ENCODE measurements at places on chromosomes 4 and X. TPM values are rescaled to one million over a fixed set of nuclear protein-coding genes. Genes with fewer than 3 reads are reported as not detected.

Gene PTPN13
- 54.6 TPM for total RNA-seq

GRCh38 chrX:108439961-108440696 is 491 bp downstream of the COL4A5 start:
- DNase-seq, result peak; percentile 12
- peak overlapping the region; percentile 3 for H3K27ac ChIP-seq
- peak overlapping the region; percentile 43 for H3K4me3 ChIP-seq
- no peaks in the 10 kb centered on the region for H3K4me1 ChIP-seq
- no peaks in the 10 kb centered on the region for H3K36me3 ChIP-seq
- no peaks in the 10 kb centered on the region for H3K27me3 ChIP-seq

Gene KCTD8
- total RNA-seq, result 2.0 TPM

GRCh38 chr4:88097301-88097700 is 61.1 kb downstream of the ABCG2 start:
- no peak overlapping the region for H3K27ac ChIP-seq
- no peak for DNase-seq
- H3K4me3 ChIP-seq, result no peak overlapping the region
- no peaks in the 10 kb centered on the region for H3K27me3 ChIP-seq

Gene SAGE1
- total RNA-seq, result not detected

Gene MMRN1
- 40.4 TPM for total RNA-seq

GRCh38 chr4:149980121-149980682 is 98.0 kb upstream of the DCLK2 start:
- no peaks in the 10 kb centered on the region for H3K36me3 ChIP-seq
- no peak for DNase-seq
- H3K4me3 ChIP-seq, result no peak overlapping the region

- H3K4me1 ChIP-seq, result peaks cover 2% of the 10 kb centered on the region
- DNase-seq, result peak; percentile 21
- H3K27me3 ChIP-seq, result no peaks in the 10 kb centered on the region
- H3K36me3 ChIP-seq, result no peaks in the 10 kb centered on the region
Observed at GRCh38 chr4:78644744-78645330, 93.3 kb downstream of the ANXA3 start.

DNA sequence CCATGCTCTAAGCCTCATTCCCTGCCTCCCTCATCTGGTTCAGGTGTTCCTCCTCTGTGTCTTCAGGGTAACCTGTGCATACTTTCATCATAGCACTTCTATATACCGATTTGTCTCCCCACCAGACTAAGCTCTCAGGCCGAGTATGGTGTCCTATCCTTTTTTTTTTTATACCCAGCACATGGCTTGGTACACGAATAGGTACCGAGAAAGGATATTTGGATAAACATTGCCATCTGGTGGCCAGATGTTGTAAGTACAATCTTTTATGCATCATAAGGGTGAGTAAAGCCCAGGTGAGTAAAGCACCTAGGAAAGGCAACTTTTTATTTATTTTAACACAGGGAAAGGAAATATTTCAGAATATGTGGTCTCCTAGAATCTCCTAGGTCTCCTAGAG is 68.4 kb downstream of the MID2 start:
- no peaks in the 10 kb centered on the region for H3K27me3 ChIP-seq
- no peak overlapping the region for H3K27ac ChIP-seq
- no peaks in the 10 kb centered on the region for H3K4me1 ChIP-seq
- DNase-seq, result no peak
- no peaks in the 10 kb centered on the region for H3K36me3 ChIP-seq

DNA sequence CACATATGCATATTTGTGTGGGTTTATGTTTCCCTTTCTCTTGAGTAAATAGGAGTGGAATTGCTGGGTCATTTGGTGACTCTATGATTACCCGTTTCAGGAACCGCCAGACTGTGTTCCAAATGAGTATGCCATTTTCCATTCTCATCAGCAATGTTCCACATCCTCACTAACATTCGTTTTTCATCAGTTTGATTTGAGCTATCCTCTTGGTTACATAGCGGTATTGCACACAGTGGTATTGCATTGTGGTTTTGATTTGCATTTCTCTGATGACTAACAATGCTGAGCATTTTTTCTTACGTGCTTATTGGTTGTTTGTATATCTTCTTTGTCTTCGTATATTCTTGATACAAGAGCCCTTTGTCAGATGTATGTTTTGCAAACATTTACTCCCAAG is 218.0 kb upstream of the AMOT start:
- no peak overlapping the region for H3K27ac ChIP-seq
- DNase-seq, result no peak
- H3K36me3 ChIP-seq, result no peaks in the 10 kb centered on the region
- H3K4me1 ChIP-seq, result no peaks in the 10 kb centered on the region
- H3K27me3 ChIP-seq, result no peaks in the 10 kb centered on the region
- H3K4me3 ChIP-seq, result no peak overlapping the region

GRCh38 chr4:109676886-109677285 is 26.4 kb downstream of the CASP6 start:
- H3K4me1 ChIP-seq, result no peaks in the 10 kb centered on the region
- no peak overlapping the region for H3K4me3 ChIP-seq

GRCh38 chrX:154021131-154021611 is 1.5 kb upstream of the IRAK1 start:
- DNase-seq, result no peak
- H3K27me3 ChIP-seq, result no peaks in the 10 kb centered on the region
- H3K4me3 ChIP-seq, result no peak overlapping the region

GRCh38 chr4:113881256-113881655 is 98.2 kb downstream of the ARSJ start:
- no peaks in the 10 kb centered on the region for H3K36me3 ChIP-seq
- no peaks in the 10 kb centered on the region for H3K4me1 ChIP-seq
- DNase-seq, result no peak

DNA sequence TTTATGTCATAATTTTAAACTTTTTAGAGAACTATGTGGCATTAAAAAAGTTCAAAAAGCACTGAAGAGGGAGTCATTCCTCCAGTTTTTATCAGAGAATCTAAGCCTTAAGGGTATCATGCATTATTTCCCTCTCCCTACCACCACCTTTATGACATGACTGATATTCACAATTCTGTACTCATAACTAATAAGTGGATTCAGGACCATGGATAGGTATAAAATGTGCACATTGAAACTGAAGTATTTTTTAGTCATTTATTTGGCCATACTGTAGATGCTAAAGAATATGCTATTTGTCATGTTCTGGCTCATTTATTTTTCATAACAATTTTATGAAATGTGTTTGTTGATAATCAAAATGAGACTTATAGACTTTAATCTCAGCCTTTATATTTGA is 897.5 kb upstream of the AGA start:
- DNase-seq, result no peak
- no peak overlapping the region for H3K4me3 ChIP-seq
- H3K27ac ChIP-seq, result no peak overlapping the region
- H3K4me1 ChIP-seq, result no peaks in the 10 kb centered on the region

Gene KLB
- 0.08 TPM for total RNA-seq

- H3K27ac ChIP-seq, result no peak overlapping the region
- H3K4me3 ChIP-seq, result no peak overlapping the region
- H3K4me1 ChIP-seq, result peaks cover 2% of the 10 kb centered on the region
- H3K27me3 ChIP-seq, result no peaks in the 10 kb centered on the region
- DNase-seq, result no peak
Observed at GRCh38 chr4:150302553-150302952, 224.3 kb downstream of the DCLK2 start.

Gene NDNF
- total RNA-seq, result 68.0 TPM

Gene UGT2B10
- not detected for total RNA-seq

- no peaks in the 10 kb centered on the region for H3K27me3 ChIP-seq
- no peaks in the 10 kb centered on the region for H3K36me3 ChIP-seq
- no peak overlapping the region for H3K4me3 ChIP-seq
- no peak for DNase-seq
- H3K4me1 ChIP-seq, result peaks cover 16% of the 10 kb centered on the region
- H3K27ac ChIP-seq, result no peak overlapping the region
Observed at GRCh38 chr4:53635697-53636483, 44.6 kb upstream of the LNX1 start.

Gene RAB41
- total RNA-seq, result not detected

- H3K27ac ChIP-seq, result no peak overlapping the region
- no peaks in the 10 kb centered on the region for H3K27me3 ChIP-seq
- H3K36me3 ChIP-seq, result no peaks in the 10 kb centered on the region
- H3K4me1 ChIP-seq, result no peaks in the 10 kb centered on the region
- no peak overlapping the region for H3K4me3 ChIP-seq
Observed at GRCh38 chrX:78321809-78322208, 5.6 kb downstream of the CYSLTR1 start.

All from ovary (tissue), 10 donors.